ENCODE measurements at places on chromosomes 7 and 10. TPM values are rescaled to one million over a fixed set of nuclear protein-coding genes. Genes with fewer than 3 reads are reported as not detected.

JAZF1 gene
- polyA plus RNA-seq, result 24.9 TPM

TUBB8 gene
- polyA plus RNA-seq, result not detected

LRGUK gene
- polyA plus RNA-seq, result 1.3 TPM

SLC39A12 gene
- polyA plus RNA-seq, result not detected

GIMAP4 gene
- 18.7 TPM for polyA plus RNA-seq

FZD8 gene
- 24.5 TPM for polyA plus RNA-seq

STK31 gene
- 2.1 TPM for polyA plus RNA-seq

SLC26A5 gene
- polyA plus RNA-seq, result 0.14 TPM

PIK3CG gene
- 2.8 TPM for polyA plus RNA-seq

COL1A2 gene
- polyA plus RNA-seq, result 3,136 TPM

SLC18A3 gene
- polyA plus RNA-seq, result not detected

ASIC3 gene
- 4.2 TPM for polyA plus RNA-seq

MLXIPL gene
- 1.7 TPM for polyA plus RNA-seq

DNA sequence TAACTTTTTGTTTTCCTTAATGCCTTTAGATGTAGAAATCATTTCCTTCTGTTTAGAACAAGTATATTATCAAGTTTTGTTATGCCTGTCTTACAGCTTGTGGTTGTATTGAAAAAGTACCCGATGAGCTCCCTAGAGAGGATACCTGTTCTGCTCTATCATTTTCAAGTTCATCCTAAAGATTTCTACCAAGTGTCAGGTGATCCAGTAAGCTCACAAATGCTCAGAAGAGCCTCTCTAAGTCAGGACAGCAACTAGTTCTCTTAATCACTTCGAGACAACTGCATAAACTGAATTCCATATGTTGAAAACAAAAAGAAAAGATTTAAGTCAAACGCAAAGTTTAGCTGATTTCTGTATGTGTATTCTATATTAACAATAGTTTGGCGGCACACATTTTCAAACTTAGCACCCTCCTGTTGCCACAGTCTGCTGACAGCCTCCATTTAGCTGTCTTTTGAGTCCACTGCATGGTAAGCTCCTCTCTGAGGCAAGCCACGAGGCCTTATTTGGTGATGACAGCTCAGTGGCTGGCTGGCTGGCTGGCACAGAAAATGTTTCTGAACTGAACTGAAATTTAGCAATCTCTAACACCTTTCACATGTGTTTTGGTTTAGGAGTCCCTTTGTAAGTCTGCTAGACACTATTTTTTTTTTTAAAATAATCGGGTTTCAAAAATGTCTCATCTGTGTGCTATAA, 59.4 kb downstream of the SEMA3C start:
- no peak for DNase-seq

- no peak for DNase-seq
These were observed 417.1 kb downstream of the GPAM start for GRCh38 chr10:111766464-111766863.

GRCh38 chr10:100829933-100830727, 82.6 kb upstream of the SLF2 start:
- no peak for DNase-seq

- no peak for DNase-seq
These were observed 4.3 kb downstream of the LRRC20 start for GRCh38 chr10:70378122-70378521.

DNA sequence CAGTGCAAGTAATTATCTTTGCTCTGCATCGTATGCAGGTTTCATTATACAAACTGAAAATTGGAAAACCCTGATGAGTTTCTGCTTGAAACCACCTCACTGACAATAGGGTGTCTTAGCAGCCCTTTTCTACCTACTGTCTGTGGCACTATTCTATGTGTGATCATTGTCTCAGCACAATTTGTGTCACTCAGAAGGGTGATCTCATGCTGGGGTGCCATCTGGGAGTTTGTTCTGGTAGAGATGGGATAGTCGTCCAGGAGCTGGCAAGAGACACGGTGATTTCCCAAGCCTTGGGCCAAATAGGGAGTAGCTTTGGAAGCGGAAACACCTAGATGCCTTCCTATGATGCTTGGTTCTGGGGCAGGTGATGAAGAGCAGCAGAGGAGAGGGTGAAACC, 186.3 kb downstream of the FRMD4A start:
- DNase-seq, result no peak

- DNase-seq, result no peak
These were observed 4.2 kb downstream of the SMNDC1 start for GRCh38 chr10:110300486-110300986.

- DNase-seq, result no peak
These were observed 50.0 kb downstream of the RAB11FIP2 start for GRCh38 chr10:117996709-117997108.

GRCh38 chr10:78764846-78765430, 303.8 kb upstream of the ZMIZ1 start:
- no peak for DNase-seq

DNA sequence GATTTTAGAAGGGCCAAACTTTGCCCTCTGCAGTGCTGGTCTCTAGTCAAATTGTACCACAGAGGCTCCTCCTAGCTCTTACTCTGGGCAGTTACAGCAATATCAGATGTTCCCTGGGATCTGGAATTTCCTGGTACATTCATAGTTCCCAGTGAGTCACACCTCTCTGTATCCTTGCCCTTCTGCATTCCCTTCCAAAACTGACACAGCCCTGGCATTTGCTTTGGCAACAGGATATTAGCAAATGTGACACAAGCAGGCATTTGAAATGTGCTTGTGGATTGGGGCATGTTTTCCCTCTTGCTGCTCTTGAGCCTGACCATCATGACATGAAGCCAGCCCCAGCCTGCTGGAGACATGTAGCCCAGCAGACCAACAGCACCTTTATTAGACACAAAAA, 284.7 kb upstream of the AKR1E2 start:
- no peak for DNase-seq

DNA sequence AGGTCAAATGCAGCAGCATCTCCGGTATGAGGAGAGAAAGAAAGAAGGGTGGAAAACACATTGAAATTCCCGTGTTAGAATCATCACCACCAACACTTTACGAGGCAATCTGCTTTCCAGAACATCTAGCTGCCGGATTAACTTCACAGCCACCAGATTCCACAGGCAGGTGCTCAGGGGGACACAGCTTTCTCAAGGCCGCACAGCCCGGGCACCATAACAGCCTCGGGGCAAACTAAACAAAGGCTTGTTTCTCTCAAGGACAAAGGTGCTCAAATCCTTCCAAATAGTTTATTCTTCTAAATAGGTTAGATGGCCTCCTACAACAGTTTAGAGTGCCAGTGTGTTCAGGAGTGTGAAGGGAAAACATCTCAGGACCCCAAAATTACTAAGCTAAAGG, 156.3 kb downstream of the DIP2C start:
- no peak for DNase-seq

DNA sequence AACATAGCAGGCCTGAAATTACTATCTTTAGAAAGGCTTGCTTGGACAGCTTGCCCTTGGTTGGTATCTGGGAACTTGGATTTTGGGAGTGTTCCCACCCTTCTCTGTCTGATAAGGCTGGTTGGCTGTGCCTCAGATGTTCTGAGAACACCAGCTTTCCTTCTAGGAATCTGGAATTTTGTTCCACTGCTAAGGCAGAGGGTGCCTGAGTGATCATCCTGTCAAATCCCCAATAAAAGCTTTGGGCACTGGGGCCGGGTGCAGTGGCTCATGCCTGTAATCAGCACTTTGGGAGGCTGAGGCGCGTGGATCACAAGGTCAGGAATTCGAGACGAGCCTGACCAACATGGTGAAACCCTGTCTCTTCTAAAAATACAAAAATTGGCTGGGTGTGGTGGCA, 5.0 kb downstream of the TRUB1 start:
- DNase-seq, result no peak

DNA sequence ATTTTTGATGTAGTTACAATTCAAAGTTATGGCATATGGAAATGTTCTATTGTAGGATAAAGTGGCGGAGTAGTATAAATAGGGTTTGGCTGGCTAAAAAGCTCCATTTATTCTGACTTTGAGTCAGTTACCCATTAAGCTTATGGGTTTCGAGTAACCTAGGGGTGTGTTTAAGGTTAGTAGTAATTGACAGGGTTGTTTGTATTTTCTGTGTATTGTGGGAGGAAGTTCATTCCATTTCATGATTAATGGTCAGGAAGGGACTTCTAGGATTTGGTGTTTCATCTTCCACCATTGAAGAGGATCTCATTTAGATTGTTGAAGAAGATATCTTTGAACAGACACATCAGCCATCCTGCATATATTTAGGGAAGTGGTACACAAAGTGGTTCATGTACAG, 75.0 kb downstream of the BICC1 start:
- DNase-seq, result no peak

GRCh38 chr10:85598646-85599045, 767.9 kb downstream of the GRID1 start:
- no peak for DNase-seq

DNA sequence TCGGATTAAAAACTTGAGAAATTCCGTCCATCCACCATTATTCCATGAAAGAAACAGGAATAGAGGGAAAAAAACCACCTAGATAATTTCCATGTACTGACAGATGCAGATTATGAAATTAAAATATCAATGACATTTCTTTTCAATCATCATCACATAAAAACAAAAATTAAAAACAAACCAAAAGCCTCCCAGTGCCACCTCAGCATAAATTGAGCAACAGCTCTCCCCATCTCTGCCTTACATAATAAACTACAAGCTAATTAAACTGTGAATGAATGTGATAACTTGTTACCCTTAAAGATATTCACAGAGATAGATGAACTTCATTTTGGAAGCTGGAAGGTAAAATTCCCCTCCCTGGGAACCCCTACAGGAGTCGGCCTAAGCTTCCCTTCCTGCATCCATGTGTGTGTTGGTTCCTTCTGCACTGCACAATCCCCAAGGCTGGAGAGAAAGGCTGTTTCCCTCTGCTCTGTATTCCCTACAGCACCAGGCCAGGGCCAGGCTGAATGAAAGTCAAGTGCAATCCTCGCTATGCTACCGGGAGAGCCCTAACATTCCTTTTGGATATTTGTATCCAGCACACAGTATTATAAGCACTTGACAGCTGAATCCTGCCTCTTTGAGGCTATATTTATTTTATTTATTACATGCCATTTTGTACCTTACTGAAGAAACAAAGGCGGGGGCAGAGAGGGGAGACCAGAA, 8.1 kb downstream of the CCDC6 start:
- no peak for DNase-seq

DNA sequence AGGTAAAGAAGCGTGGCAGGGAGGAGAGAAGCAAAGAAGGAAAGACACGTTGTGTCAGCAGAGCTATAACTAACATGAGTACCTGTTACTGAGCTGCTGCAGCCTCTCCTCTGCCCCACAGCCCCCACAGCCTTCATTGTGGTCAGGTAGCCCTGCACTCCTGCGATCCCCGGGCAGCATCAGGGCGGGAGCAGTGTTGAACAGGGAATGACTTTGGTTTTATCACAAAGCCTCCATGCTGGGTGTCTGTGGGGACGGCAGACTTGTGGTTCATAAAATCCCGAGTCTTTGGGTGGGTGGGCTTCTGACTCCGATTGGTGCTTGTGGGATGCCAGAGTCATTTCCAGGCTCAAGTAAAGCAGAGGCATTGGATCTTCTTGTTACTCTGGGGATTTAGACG, 14.8 kb upstream of the PRKAG2 start:
- no peak for DNase-seq

GRCh38 chr7:513521-514166, 6.0 kb downstream of the PDGFA start:
- DNase-seq, result no peak

DNA sequence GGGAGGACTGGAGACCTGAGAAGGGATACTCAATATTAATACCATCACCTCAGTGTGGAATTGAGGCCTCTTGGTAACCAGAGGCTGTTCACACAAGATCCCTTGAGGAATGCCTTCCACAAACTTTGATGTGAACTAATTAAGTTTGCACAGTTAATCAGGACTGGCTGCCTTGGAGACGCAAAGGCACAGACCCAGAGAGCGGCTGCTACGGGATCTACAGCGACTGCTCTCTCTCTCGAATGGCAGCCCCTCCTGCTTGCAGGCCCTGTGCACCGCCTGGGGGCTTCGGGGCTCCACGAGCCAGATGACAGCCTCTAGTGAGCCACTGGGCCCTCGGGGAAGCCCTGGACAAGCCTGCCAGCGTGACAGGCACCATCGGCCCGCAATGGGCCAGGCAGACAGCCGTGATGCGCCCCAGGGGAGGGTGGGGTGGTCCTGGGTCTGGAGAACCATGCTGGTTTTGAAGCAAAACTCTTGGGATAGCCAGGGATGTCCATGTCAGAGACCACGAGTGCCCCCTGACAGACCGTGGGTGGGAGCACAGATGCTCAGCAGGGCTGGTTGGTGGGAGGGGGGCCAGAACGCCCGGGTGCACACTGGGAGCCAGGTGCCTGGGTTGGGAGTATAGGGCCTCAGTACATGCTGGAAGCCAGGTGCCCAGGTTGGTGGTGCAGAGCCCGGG, 195.6 kb downstream of the ELFN1 start:
- DNase-seq, result no peak

GRCh38 chr10:71623098-71623985, 96.2 kb downstream of the C10orf105 start:
- DNase-seq, result no peak

DNA sequence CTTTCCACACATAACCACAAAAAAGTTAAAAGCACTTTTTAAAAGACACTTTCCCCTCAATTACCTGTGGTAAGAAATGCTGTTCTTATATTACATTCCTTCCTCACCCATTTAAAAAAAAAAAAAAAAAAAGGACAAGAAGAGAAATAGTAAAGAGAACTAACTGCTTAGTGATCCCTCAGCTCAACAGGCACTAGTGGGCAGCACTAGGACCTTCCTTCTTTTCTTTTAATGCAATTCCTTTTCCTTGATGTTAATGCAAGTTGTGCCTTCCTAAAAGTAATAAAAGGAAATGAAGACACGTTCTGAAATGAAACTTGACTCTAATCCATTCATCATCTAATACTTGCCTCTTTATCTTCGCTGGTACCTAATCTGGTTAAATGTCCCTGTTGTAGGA, 189.7 kb downstream of the TCF7L2 start:
- no peak for DNase-seq

- DNase-seq, result no peak
These were observed 21.0 kb downstream of the RNLS start for GRCh38 chr10:88562152-88562551.

GRCh38 chr10:58952747-58953466, 223.5 kb upstream of the PHYHIPL start:
- DNase-seq, result peak; percentile 75

DNA sequence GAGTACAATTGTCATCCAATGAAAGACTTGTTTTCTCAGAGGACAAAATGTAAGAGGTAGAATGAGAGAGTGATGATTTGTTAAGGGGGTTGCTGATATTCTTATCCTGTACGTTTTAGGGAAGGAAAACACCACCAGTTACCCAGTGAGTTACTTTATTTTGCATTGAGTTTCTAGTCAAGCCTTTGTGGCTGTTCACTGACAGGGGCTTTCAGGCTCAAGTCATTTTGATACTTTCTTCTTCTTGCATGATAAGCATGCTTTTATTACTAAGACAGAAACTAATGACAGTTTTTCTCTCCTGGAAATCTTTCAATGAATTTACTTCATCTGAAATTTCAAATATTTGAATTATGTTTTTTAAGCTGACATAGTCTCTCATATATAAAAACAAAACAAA, 710.2 kb upstream of the POM121L12 start:
- no peak for DNase-seq

GRCh38 chr7:74627661-74628411, 29.7 kb upstream of the GTF2I start:
- no peak for DNase-seq

Measured in hindlimb muscle (tissue), 1 donor.